ENCODE measurements at places on chromosomes 5 and 9.
A peak's percentile ranks its signal among the peaks of the same experiment; 100 is the strongest.

GRCh38 chr5:132474131-132474723 is 16.3 kb downstream of the IRF1 start:
- no peak for DNase-seq

DNA sequence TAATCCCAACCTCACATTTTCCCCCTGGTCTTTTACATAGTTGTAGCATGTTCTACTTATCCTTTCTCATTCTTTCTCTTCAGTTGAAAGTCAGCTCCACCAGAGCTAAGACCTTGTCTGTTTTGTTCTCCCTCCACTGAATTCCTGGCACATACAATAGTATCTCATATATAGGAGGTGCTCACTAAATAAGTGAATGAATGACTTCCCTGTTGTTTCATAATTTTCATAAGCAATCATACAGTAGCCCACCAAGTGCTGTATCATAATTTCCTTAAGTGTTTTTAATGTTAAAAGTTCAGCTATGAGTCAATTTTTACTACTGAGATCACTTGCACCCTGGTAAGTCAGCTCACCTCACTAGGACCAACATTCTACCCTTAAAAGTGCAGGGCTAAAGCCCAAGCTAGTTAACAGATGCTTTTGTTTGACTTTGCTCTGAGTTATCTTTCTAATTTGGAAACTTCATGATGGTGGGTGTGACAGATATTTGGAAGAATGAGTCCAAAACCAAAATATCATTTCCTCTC is 27.6 kb downstream of the TMEM245 start:
- no peak for DNase-seq

DNA sequence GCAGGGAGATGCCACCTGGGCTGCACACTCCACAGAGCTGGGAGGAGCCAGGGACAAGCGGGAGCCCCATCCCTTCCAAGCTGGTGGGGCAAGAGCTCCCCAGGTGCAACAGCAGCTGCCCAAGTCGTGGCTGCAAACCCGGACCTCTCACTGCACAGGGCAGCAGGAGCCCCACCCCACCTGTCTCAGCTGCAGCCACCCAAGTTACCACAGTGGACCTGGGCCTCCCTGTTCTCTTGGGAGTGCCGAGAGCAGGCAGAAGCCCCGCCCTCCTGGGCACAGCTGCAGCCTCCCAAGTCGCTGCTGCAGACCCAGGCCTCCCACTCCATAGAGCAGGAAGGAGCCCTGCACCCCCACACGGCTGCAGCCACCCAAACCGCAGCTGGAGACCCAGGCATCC is 374.1 kb upstream of the ACO1 start:
- DNase-seq, result no peak

DNA sequence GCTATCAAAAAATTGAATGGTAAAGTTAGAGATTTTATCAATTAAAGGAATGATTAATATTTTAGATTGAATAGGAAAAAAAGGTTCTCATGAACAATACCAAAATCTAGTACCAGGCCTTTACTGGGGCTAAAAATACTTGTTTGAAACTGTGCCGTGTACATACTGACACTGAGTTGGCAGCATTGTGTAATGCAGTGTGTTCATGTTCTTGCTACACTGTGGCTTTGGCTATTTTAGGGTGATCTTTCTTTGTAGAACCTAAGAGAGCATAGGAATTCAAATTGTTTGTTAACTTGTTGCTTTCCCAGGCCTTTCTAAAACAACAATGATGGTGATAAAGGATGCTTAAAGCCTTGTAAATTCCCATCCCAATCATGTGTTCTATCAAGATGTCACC is 80.9 kb downstream of the KIF4B start:
- no peak for DNase-seq

- no peak for DNase-seq
Observed at GRCh38 chr5:139946440-139946839, 96.7 kb downstream of the NRG2 start.

- no peak for DNase-seq
Observed at GRCh38 chr5:147687118-147687517, 95.4 kb downstream of the JAKMIP2 start.

DNA sequence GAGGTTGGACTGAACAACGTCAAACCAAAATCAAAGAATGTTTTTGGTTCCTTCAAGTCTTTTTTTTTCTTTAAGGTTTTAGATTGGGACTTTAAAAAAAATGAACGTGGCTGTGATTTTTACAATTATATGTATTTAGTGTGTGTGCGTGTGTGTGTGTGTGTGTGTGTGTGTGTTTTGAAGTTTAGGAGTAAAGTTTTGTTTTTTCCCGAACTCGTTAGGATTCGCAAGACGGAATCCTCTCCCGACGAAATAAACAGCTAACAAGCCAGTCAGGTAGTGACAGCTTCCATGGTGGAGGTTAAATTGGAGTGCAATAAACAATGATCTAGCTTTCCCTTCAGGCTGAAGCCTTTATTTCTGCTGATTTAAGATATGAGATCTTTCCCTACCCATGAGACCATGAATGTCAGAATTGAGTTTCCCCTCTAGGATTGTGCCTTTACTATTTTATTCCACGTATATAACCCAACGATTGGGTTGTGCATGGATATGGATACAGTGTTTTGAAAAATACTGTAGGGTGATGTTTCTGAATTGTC is 1.2 kb downstream of the KIAA1958 start:
- no peak for DNase-seq

GRCh38 chr9:130042406-130042884 is 544 bp downstream of the FNBP1 start:
- no peak for DNase-seq

GRCh38 chr5:430214-430925 is 12.6 kb upstream of the EXOC3 start:
- no peak for DNase-seq

- DNase-seq, result no peak
Observed at GRCh38 chr5:153508700-153509099, 18.2 kb downstream of the GRIA1 start.

DNA sequence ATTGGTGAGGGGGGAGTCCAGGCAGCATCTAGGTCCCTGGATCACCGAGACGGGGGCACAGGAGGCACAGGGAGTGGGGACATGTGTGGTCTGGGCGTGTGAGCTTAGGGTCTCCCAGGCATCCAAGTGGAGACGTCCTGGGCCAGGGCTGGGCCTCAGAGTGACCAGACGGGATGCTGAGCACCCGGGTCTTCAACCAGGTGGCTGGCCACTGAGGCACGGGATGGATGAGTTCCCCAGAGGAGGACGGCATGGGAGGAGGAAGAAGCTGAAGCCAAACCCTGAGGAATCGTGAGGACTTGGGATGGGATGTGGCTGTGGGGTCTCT is 88.0 kb downstream of the LMX1B start:
- no peak for DNase-seq

GRCh38 chr9:87716141-87716540 is 9.8 kb upstream of the CTSL start:
- DNase-seq, result no peak

GRCh38 chr5:73346878-73347408 is 101.6 kb downstream of the FOXD1 start:
- DNase-seq, result no peak

DNA sequence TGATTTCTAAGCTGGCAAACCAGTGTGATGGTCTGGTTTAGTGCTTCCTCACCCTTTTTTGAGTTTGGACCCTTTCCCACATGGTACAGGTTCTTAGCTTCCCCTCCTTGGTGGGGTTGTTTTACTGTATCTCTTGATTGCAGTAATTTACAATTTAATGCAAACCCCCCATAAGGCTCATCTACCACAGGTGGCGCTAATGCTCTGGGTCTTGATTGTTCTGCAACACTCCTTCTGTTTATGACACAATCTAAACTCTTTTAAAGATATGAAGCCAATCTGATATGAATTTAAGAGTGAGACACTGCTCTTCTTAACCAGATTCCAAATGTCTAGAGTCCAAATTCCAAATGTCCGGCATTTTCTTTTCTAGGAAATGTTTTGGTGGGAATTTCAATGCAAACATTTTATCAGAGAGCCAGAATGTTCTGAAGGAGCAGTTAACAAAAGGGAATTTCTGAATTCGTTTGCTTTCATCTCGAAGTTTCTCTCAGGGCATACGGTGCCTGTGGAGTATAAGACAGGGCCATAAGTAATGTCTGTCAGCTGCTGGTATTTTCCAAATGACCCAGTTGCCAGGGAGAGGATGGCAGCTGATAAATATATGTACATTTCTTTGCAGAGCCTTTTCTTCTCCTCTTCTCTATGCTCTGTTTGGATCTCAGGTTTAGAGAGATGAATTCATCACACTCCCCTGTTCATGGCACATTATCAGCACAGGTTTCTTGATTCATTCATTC is 246.8 kb downstream of the ARHGAP26 start:
- DNase-seq, result no peak

DNA sequence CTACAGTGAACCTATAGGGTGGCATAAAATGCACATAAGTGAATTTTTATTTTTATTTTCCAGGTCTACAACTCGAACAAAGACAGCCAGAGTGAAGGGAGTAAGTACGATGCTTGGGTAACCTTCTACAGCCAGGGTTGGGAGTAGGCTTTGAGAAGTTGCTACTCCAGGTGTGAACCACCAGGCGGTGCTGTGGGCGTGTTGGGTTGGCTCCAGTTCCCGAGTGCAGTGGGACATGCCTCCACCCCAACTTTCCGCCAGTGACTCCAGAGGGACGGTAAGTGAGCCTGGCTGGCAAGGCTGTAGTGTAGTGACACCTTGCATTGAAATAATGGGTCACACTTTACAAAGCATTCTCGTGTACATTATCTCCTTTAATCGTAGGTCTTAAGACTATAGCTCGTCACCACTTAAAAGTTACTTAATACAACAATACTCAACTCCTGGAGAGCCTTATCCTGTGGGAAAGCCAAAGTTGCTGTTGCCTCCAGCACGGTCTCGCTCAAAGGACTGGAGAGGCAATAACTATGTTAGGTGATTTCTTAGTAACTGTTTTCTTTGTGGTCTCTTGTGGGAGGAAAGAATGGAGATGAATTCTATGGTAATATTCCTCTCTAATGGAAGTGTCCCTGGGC is 244.0 kb downstream of the ARHGAP26 start:
- no peak for DNase-seq

- no peak for DNase-seq
Observed at GRCh38 chr5:124908581-124909451, 162.4 kb upstream of the ZNF608 start.

- DNase-seq, result no peak
Observed at GRCh38 chr5:125148706-125149105, 402.3 kb upstream of the ZNF608 start.

DNA sequence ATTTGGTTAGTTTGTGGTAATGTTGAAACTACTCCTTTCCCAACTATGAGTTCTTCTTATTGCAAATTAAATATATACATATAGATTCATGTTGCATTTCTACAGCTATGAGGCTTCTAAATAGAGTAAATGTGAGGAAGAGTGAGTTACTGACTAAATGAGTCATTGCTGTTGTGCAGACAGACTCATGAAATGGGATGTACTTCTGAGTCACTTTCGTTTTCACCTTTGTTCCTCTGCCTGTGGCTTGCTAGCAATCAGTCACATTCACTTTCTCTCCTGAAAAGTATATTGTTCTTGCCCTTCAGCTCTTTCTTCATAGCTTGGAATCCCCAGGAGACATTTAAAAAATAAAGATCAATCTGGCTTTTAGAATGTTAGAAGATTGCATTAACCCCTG is 295.5 kb upstream of the SMC2 start:
- peak; percentile 44 for DNase-seq

DNA sequence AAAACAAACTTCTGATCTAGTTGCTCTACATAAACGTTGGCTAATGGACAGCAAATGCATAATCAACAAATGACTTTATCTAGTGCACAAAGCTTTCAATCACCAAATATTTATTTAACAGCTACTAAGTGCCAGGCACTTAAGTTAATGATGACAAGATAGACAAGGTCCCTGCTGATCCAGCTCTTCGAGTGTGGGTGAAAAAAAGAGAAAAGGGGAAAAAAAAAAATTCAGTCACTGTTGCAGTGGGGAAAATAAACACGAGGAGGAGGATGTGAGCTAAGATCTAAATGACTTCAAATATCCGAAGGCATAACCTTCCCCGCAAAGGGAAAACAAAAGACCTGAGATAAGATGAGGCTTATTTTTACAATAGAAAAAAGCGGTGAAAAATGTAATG is 9.6 kb downstream of the PSIP1 start:
- no peak for DNase-seq

DNA sequence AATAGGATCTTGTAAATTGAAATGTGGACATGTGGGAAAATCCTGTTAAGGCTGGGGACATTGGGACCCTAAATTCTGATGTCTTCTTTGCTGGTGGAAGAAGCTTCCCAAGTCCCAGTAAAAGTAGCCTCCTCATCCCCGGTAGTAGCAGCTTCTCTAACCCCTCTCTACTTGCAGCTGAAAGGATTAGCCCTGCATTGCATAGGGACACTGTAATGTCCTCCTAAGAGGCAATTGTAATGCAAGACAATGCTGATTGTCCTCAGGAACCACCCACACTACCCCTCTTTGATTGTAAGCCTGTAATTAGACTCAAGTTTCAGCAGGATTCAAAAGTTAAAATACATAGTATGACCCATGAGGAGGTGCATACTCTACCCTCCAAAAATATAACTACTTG is 1938.4 kb upstream of the C9orf72 start:
- DNase-seq, result no peak

- DNase-seq, result no peak
Observed at GRCh38 chr5:33321026-33321425, 119.7 kb upstream of the TARS1 start.

DNA sequence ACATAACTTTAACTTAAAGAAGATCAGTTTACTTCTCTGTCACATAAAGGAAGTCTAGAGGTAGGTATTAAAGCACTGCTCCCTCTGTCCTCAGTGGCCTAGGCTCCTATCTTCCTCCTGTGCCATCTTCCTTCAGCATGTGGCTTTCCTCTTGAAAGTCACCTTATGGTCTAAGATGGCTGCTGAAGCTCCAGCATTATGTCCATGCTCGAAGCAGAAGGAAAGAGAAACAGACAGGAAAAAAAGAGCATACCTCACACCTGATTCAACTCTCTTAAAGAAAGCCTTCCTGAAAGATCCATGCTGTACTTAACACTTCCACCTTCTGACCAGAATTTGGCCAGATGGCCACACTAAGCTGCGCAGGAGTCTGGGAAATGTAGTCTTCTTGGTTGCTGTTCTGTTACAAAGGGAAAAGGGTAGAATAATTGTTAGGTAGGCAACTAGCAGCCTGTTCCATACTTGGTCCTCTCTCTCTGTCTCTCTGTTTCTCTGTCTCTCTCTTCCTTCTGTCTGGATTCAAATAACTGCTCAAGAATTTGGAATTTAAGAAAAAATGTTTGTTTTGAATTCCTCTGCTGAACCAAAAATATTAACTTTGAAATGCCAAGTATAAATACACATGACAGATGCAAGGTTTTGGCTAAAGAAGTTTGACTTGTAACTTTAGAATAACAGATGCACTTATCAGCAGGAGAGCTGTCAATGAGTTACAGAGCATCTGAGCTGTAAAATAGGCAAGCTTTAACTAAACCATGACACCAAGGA is 16.0 kb downstream of the TMEM174 start:
- no peak for DNase-seq

- no peak for DNase-seq
Observed at GRCh38 chr5:113487416-113487780, 855 bp downstream of the MCC start.
